Foreskin keratinocyte (primary cell): ENCODE measurements at places on chromosomes 16 and 17. TPM values are rescaled to one million over a fixed set of nuclear protein-coding genes. Genes with fewer than 3 reads are reported as not detected.

IRX5 gene
- polyA plus RNA-seq: 3.0 and 3.6 TPM in 2 replicates

DNA sequence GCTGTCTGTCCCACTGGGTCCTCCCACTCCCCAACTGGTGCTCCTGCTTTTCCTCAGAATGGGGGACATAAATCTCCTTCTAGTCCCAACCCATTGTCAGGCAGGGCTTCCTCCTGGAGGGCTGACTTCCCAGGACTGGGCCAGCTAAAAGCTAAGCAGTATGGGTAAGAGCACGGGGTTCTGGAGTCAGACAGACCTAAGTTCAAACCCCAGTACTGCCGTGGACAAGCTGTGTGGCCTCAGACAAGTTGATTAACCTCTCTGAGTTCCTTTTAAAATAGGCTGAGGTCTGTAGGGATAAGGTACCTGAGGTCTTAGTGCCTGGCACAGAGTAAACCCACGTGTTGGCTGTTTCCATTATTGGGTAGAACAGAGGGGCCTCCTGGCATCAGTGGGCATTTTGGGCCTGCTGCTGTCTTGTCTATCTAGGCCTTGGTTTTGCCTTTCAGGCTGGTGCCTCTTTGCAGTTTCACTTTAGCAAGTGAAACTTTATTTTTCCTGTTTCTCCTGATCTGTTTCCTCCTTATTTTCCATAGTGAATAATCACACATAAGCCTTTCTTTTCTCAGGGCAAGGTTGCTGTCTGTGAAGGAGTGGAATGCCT lies 114.6 kb downstream of the PRKCB start:
- DNase-seq: no peak

DNA sequence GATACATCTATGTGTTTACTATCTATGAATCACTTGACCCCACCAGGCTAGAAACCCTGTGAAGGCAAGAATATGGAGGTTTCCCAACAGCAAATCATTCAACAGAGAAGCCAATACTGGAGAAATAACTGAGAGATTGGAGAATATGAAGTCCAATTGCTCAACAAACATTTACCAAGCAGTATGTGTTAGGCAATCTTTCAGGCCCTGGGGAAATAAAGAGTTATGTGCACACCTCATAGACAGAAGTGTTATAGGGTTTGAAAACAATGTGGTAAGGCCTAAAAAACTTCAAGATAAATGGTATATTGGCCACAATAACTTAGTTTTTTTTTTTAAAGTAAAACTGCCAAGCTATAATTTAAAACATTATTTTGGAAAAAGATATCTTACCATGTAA lies 1245.8 kb downstream of the CDH11 start:
- DNase-seq: peak; percentile 38

GRCh38 chr16:13171313-13171712 lies 269.9 kb downstream of the SHISA9 start:
- DNase-seq: no peak

DNA sequence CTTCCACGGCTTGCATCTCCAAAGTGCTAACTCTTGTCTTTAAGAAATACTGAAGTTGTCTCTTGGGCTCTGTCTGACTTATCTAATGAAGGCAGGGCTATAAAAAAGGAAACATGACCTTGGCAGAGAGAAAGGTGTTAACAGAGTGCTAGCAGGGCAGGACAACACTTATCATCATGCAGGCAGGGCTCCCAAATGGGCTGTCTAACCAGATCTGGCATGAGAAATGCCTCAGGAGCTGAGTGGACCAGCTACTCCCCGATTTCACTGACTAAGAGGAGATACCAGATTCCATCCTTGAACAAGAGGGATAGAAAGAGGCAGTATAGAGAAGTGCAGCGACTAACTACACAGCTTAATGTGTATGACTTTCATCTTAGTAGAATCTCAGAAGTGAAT lies 32.6 kb downstream of the PMP22 start:
- DNase-seq: no peak

TLCD3B gene
- not detected in 2 replicates for polyA plus RNA-seq

- no peak for DNase-seq
Observed at GRCh38 chr17:61338000-61338798, 61.4 kb upstream of the TBX2 start.

DNA sequence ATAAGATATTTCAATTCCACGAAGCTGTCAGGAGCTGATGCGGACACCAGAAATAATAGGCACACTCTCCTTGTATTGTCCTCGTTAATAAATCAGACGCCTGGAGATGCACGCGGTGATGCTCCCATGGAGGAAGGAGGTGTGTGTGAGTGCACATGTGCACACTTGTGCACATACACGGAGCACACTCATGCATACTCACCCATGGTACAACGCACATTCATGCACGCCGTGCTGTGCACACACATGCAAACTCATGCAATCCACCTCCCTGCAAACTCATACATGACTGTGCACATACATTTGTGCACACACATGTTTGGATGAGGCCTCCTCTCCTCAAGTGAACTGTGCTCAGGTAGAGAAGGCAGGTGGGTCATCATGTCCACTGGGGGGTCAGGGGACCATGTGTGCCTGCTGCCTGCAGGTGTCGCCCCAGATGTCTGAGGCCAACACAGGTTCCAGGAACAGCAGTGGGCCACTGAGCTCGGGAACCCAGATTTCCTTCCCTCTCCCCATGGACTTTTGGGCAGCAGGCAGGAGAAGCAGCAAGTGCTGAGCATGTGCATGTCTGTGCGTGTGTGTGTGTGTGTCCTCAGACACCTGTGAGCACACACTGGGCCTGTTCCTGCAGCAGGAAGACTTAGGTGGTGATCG lies 165.3 kb downstream of the SDK2 start:
- DNase-seq: no peak

DNA sequence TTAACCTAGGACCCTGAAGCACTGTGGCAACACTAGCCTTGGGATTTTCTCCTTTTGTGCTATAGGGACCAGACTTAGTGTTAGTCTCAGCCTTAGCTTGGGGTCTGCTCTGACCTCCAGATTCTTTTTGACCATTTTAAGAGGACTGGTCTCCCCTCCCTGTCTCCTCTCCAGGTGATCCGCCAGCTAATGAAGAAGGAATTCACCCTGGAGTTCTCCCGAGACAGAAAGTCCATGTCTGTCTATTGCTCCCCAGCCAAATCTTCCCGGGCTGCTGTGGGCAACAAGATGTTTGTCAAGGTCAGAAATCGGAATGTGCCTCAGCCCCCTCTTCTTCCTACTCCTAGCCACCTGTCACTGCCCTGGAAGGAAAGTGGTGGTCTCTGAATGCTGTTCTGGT lies 19.5 kb downstream of the ATP2A1 start:
- DNase-seq: no peak

DNA sequence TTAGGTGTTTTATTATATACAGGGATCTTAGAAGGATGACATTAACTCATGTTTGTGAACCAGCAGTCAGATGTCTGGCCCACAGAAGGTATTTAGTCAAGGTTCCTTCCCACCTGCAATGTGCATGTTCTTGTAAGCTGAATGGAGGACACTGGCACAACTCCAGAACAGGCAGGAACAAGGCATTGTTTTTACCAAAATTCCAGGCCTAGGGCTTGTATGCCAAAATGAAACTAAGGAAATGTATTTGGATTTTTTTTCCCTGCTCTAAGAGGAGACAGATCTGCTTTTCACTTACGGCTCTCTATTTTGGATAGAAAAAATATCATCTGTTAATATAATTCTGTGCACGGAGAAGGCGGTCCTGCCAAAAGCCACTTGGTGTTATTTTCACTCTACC lies 312.5 kb downstream of the GRIN2A start:
- no peak for DNase-seq

- DNase-seq: peak; percentile 38
Observed at GRCh38 chr17:62860962-62861873, 53.1 kb upstream of the MARCHF10 start.

- DNase-seq: no peak
Observed at GRCh38 chr17:43628089-43628650, 33.6 kb downstream of the MEOX1 start.

GRAP gene
- 0.17 and 0.19 TPM in 2 replicates for polyA plus RNA-seq

MYL11 gene
- polyA plus RNA-seq: 0.30 and 0.39 TPM in 2 replicates

GRCh38 chr16:57643147-57643874 lies 14.9 kb downstream of the ADGRG1 start:
- no peak for DNase-seq

- DNase-seq: no peak
Observed at GRCh38 chr16:10965440-10966061, 21.2 kb downstream of the CLEC16A start.

ARHGAP23 gene
- polyA plus RNA-seq: 21.7 and 25.9 TPM in 2 replicates

DNA sequence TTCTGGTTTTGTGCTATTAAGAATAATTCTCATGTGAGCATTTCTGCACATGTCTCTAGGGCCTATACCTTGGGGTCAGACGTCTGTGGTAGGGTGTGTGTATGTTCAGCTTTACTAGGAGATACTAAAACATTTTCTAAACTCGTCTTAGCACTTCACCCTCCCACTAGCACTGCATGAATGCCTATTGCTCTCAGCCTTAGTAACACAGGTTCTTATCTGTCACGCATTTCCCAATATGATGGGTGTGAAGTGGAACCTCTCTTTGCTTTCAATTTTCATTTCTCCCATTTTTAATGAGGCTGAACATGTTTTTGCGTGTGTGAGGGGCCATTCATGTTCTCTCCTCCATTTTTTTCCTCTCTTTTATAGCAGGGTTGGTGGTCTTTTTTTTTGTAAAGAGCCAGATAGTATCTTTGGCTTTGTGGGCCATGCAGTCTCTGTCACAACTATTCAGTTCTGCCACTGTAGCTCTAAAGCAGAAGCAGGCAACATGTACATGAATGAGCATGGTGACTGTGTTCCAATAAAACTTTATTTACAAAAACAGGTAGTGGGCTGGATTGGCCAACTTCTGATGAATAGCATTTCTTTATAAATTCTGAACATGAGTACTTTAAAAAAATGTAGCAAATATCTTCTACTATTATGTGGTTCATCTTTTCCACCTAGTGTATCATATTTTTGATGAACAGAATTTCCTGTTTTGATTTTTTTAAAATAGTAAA lies 354.0 kb downstream of the XYLT1 start:
- DNase-seq: no peak

DNA sequence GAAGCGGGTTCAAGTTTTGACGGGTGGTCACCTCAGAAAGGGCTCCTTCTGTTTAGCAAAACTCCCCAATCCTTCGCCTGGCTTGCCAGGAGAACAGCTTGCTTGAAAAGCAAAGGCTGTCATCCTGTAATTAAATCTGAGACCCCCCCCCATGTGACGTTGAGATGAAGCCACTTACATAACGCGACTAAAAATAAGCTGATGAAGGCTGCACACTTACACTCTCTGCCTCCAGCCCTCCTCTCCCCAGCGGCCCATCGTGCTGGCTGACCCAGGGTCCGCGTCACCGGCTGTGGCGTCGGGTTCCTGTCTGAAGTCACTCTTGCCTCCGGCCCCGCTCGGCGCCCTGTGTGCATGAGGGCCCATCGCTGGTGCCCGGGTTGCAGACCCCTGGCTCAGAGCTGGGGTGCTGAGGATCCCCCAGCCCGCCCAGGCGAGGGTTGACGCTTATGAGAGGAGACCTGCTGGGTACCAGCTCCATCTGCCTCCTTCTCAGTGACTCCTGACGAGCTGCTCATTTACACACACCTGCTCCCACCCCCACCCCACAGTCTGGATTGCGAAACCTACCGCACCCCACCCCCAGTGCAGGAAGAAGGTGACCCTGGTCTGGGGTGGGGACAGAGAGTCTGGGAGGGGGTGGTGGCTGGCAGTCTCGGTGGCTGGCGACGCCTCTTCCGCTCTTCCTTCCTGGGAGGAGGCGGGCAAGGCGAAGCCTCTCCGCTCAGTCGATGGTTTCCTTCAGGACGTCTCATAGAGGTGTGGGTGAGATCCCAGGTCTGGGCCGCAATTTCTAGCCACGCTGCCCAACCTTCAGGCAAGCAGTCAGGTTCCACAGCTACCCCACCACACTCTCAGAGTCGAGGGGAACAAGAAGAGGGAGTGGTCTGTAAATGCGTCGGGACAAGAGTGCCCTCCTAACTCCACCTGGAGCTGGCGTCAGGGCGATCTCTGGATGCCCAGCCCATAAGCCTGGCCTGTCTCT lies 3.1 kb upstream of the BAIAP2 start:
- no peak for DNase-seq

GRCh38 chr17:57379895-57380434 lies 123.6 kb downstream of the MSI2 start:
- DNase-seq: no peak

GRCh38 chr17:72590382-72590781 lies 469.6 kb downstream of the SOX9 start:
- DNase-seq: peak; percentile 73

DNA sequence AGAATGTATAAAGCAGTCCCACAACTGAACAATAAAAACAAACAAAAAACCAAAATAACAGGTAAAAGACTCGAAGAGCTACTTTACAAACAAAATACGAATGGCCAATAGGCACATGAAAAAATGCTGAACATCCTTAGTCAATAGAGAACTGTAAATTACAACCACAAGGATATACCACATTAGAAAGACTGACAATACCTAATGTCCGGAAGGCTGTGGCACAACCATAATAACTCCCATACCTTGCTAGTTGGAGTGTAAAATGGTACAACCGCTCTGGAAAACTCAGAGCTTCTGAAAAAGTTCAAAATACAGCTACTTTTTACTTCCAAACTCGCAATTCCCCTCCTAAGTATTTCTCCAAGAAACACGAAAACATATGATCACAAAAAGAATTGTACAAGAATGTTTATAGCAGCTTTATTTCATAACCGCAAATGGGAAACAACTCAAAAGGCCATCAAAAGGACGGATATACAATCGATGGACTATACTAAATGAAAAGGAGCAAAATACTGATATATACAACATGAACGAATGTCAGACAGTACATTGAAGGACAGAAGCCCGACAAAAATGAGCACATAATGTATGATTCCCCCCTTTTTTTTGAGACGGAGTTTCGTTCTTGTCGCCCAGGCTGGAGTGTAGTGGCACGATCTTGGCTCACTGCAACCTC lies 2.3 kb downstream of the TP53 start:
- DNase-seq: no peak

CRYBA1 gene
- polyA plus RNA-seq: not detected in 2 replicates

- no peak for DNase-seq
Observed at GRCh38 chr17:40864661-40865390, 2.2 kb downstream of the KRT12 start.

ZNF597 gene
- polyA plus RNA-seq: 0.64 and 0.65 TPM in 2 replicates

GRCh38 chr17:60602385-60602742 lies 2.4 kb downstream of the PPM1D start:
- no peak for DNase-seq

GRCh38 chr17:72989074-72989610 lies 103.3 kb downstream of the SLC39A11 start:
- DNase-seq: no peak

- no peak for DNase-seq
Observed at GRCh38 chr16:12220766-12221165, 244.2 kb downstream of the SNX29 start.

GRCh38 chr16:85005285-85006069 lies 5.9 kb downstream of the ZDHHC7 start:
- DNase-seq: no peak

BRIP1 gene
- polyA plus RNA-seq: 3.0 and 4.1 TPM in 2 replicates
